ENCODE measurements at places on chromosomes 5 and 9.
A peak's percentile ranks its signal among the peaks of the same experiment; 100 is the strongest.

DNA sequence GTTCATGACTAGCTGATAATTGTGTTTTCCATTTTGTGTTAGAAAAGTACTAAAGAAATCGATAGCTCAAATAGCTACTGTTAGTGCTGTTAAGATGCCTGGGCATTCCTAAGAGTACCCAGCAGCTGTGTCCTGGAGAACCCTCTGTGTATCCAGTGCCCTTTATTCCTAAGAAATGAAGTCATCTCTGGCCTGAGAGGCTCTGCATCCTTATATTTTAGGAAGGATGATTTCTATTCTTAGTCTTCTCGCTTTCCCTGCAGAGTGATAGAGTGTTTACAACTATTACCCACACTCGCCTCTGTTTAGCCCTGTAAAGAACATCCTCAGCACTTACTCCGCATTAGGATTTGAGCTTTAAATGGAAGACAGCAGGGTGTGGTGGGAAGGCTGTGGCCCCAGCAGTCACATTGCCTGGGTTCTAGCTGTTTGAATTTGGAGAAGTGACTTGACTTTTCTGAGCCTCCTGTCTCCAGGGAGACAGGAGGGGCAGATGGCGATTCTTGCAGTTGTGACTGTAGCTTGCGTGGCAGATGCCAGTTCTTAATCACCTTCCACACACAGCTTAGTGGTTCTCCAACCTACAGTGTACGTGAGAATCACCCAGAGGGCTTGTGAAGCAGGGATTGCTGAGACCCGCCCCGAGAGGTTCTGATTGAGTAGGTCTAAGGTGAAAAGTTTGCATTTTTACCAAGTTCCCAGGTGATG is 177.2 kb upstream of the PITX1 start:
- no peak for DNase-seq

- peak; percentile 47 for DNase-seq
These were observed 638 bp downstream of the MARCHF3 start for GRCh38 chr5:127029581-127030258.

- peak; percentile 44 for DNase-seq
These were observed 125.1 kb downstream of the C9orf50 start for GRCh38 chr9:129495620-129496472.

DNA sequence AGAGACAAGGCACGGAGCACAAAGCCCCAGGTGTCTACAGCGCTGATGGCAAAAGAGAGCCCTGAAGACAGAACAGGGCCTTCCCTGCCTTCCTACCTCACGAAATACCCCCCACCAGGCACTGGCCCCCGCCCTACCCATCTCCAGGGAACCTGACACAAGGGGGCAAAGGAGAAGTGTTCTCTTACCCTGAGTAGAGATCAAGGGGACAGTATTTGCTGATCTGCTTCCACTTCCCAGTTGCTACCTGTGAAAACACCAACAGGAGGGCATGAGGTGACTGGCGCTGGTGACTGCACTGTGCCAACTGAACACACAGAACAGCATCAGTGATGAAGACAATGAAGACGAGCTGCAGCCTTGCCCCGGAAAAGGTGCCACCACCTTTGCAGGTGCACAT is 27.4 kb downstream of the IPPK start:
- no peak for DNase-seq

- no peak for DNase-seq
These were observed 4.0 kb upstream of the ATP6V1G1 start for GRCh38 chr9:114583371-114584155.

GRCh38 chr5:7047511-7048261 is 334.5 kb downstream of the TENT4A start:
- DNase-seq = no peak

GRCh38 chr9:123493627-123494026 is 137.6 kb downstream of the CRB2 start:
- DNase-seq = no peak

DNA sequence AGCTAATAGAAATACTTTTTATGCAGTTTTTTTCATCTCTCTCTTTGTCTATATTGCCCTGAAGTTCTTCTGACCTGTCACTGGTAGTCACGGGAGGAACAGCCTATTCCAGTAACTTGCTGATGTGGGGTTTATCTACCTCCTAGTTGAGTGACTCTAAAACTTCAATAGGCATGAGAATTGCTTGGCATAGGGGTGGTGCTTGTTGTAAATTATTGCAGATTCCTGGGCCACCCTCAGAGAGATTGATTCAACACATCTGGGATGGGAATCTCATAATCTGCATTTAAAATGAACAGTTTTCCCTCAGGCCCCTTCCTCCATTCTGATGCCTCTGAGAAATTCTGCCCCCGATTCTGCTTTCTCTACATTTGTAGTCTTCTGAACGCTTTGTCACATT is 184.4 kb downstream of the ARHGEF28 start:
- no peak for DNase-seq

- DNase-seq = no peak
These were observed 1.1 kb upstream of the FAF2 start for GRCh38 chr5:176446884-176447590.

GRCh38 chr5:74414228-74414627 is 226.3 kb downstream of the ENC1 start:
- no peak for DNase-seq

GRCh38 chr5:33182986-33183385 is 257.8 kb upstream of the TARS1 start:
- DNase-seq = no peak

DNA sequence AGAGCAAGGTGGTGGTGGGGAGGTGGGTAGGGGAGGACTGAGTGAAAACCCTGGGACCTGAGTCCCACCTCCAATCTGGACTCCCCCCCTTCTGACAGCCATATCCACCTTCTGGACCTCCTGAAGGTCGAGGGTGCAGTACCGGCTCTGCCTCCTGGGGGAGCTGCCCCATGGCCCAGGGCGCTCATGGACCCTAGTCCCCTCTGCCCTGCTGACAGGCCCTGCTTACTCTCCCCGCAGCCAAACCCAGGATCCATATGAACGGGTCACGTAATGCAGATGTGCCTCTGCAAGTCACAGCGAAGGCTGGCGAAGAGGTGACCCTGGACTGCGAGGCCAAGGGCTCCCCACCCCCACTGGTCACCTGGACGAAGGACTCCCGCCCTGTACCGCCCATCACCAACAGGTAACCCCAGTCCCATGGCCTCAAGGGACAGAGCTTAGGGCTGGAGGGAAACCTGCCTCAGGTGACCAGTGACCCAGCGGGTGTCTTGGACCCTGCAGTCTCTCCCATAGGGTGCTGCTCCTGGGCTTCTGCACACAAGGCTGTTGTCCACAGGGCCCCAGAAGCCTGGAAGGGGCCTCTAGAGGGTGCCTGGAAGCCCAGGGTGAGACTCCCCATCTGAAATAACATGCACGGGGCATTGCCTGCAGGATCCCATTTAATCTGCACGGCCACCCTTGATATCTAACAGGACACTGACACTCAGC is 61.7 kb downstream of the HMCN2 start:
- no peak for DNase-seq

DNA sequence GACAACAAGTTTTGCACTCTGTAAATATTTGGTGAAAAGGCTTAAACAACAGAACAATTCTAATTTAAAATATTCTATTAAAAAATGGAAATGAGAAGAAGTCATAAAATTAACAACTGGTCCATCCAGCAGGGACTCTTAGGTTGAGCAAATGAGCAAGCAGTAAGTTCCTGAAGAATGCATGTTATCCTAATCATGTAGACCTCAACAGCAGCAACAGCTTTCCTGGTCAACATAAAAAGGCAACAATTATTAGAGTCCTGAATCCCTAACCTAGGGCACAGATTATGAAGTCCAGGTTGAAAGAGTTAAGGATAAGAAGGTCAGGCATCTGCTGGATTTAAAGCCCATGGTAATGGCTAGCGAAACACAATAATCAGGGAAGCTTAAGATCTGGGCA is 120.9 kb downstream of the SSBP2 start:
- DNase-seq = no peak

DNA sequence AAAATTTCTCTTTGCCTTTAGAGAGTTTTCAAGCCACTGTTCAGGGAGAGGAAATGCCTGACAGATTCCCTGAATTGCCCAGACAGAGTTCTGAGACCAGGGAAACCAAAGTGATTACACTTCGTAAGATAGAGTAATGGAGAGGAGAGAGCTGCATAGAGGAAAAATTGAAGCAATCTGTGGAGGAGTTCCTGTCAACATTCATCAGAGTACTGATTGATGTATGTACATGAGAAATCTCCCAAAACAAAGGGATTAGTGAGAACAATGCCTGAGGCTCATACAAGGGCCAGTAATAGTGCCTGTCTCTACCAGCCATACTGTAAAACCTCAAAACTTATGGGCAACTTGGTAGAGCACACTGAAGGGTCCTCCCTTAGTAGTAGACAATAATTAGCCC is 79.0 kb upstream of the TRIM32 start:
- no peak for DNase-seq

DNA sequence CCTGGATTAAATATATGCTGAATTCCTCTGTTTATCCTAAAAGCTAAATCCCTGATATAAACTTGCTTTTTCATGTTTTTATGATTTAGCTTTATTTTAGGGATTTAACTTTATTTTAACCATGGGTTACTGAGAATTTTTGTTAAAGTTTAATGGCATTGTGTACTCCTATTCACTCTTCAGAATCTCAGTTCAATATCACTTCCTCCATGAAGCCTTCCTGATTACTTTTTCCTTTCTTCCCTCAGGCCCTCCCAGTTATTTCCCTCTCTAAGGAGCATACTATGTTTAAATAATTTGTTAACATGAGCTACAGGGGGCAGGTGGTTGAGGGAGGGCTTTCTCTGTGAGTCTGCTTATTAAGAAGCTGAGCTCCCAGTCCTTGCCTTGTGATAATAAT is 149.9 kb downstream of the MTX3 start:
- DNase-seq = no peak

DNA sequence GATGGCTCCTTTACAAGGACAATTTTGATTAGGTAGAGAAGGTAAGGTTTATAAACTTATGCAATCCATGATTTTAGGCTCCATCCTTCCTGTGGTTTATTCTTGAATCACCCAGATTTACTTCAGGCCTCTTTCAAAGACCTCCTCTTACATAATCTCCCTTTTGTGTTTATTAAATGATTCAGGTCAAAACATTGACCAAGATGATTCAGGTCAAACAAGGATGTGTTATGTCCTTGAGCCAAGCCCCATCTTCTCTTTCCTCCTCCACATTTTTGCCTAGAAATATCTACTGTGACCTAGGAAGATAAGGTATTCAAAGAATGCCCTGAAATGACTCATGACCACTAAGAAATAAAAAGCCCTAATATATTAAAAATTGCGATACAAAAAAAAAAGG is 31.8 kb upstream of the TLR4 start:
- no peak for DNase-seq

DNA sequence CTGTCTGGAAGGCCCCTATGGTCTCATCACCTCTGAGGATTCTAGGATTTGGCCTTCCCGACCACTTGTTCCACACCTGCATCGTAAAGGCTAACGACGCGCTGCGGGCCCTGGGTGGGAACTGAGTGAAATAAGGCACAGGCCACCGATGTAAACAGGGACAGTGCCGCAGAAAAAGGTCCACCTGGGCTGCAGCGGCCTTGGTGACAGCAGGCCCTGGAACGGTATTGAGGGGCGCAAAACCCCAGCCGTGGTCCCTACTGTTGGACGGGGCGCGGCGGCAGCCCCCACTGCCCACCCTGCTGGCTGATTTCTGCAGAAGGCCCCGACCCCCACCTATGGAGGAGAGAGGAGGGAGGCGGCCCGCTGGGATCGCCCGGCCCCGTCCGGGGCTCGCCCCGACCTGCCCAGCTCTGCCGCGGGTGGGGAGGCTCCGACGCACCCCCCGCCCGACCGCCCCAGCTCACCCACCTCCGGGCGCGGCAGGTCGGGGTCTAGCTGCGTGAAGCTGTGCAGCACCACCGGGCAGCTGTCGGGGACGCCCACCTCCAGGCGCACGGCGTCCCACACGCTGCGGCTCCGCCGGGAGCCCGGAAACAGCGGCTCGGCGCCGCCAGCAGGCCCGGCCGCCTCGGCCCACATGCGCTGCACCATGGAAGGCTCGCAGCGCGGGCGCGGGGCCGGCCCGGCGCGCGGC is 391 bp downstream of the RALGDS start:
- DNase-seq = no peak

- DNase-seq = peak; percentile 65
These were observed 50.3 kb downstream of the GNAQ start for GRCh38 chr9:77981332-77981731.

DNA sequence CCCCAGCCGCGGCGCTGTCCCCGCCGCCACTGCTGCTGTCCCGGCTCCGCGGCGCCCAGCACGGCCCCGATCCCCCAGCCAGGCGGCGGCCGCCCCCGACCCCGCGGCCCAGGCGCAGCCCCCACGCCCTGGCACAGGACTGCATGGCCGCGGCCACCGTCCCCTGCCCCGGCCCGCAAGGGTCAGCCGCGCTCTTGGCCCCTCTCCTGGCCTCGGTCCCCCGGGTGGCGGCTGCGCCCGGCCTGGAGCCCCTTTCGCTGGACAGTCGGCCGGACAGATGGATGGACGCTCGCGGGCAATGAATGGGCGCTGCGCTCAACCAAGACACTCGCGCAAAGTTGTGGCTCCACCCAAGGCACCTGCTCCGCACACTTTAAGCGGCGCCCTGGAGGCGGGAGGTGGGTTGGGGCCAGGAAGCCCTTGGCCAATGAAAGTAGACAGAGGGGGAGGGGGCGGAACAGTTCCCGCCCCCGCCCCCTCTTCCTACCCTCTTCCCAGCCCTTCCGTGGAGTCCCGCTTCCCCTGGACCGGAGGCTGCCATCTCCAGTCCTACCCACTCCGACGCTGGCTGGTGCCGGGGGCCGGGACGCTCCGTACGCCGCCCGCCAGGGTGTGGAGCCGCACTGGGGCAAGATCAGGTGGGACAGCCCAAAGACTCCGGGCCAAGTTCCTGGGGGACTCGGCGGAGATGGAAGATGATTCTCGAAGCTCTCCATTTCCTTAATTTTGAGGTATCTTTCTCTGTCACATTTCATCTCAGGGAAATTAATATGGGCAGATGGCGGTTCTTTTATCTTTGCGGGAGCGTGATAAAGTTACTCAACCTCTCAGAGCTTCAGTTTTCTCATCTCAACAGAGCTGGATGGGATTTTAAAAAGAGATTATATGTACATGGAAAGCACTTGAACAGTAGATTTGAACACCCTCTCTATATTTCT is at the start of gene GLDC:
GLDC (minus strand) TSS at position 375 of the 938 bp plus-strand sequence; CDS start at position 145, 230 bp downstream.
- DNase-seq = no peak

DNA sequence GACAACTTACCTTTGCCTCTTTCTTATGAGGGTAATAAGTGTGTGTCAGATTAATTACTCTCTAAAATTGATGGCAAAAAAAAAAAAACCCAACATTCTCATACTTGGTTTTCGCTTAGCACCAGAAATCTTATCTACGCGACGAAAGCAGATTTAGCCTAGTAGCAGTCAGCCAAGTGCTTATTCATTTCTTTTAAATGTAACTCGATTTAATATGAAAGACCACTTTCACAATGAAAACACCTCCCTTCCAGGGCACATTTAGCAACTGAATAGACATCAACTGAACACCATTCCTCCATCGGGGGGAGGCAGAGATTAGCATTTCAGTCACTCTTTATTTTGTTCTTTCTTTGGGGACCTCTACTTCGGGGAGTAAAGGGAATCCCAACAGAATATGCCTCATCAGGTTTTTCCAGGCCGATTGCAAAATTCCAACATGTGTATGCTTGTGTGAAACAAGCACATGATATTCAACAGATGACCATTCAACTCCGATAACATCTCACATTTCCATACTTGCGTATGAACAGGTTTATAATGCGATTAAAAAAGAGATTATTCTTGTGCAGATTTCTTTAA is 124.1 kb upstream of the RETREG1 start:
- no peak for DNase-seq

Measured in AML-193 (cell line).